Thoracic aorta endothelial cell (primary cell): ENCODE measurements at places on chromosomes 11 and 22. TPM values are rescaled to one million over a fixed set of nuclear protein-coding genes. Genes with fewer than 3 reads are reported as not detected.

The ST13 gene
- 172 and 188 TPM in 2 replicates for total RNA-seq

The APOL1 gene
- total RNA-seq, result 8.5 and 17.2 TPM in 2 replicates

The RAB39A gene
- total RNA-seq, result 0.14 TPM in 1 of 2 replicates, not detected in the other

The FJX1 gene
- 24.9 and 28.1 TPM in 2 replicates for total RNA-seq
